ENCODE measurements at places on chromosomes 5 and 9.

DNA sequence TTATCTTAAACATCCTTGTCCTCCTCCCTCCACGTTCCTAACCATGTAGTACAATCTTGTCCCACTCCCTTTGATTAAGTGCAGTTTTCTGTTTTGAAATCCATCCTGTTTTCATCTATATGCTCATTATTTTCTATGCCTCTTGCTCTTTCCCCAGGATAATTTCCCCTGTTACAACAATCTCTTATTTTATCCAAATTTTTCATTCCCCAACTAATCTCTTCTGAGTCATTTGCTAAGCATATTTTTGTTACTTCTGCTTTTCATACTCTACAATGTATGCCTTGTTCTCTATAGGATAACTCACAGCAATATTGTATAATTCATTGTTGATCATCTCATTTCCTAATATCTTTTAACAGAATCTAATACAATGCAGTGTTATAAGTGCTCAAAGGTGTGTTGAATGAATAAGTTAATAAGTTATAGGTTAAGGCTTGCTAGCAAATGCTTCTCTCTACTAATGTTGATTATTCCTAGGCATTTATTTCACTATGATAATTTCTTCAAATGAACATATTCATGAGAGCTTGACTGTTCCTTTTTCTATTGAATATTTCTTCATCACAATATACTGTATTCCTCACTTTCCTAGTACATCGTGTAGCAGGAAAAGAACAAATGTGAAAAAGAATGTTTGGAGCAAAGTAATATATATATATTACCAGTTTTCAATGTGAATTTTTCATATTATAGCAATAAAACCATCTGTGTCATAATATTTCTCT is 1.5 kb downstream of the OMD start:
- no peak for DNase-seq

GRCh38 chr5:3590161-3590966 is 5.3 kb upstream of the IRX1 start:
- DNase-seq, result no peak

DNA sequence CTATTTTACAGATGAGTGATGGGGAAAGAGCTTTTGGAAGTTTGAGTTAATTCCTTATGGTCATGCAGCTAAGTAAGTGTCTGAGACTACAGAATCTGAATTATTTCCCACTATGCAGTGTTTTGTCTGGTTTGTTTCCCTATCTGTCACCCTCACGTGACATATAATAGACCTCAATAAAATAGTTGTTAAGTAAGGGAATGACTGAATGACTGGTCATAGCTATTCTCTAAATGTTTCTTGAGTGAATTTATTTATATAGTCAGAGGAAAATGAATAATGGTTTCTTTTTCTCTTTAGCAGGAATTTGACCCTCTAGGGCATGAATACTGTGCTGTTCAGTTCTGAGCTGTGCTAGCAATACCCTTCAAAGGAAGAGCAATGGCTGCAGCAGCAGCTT is 10.3 kb downstream of the TRIM32 start:
- no peak for DNase-seq

DNA sequence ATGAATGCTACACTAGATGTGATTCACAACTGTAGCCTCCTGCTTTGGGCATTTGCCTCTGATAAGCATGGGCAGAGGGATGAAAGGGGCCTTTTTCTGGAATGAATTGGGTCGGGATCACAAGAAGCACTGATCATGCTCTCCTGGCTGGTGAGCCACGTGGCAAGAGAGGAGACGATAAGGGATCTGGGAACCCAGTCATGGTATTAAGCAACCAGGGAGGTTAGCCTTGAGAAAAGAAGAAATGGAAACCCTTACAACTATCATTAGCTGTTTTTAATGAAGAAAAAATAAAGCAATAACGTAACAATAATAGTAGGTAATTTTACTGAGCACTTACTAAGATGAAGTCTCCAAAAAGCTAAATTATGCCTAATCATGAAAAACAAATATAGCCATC is 50.0 kb upstream of the RAI14 start:
- DNase-seq, result no peak

DNA sequence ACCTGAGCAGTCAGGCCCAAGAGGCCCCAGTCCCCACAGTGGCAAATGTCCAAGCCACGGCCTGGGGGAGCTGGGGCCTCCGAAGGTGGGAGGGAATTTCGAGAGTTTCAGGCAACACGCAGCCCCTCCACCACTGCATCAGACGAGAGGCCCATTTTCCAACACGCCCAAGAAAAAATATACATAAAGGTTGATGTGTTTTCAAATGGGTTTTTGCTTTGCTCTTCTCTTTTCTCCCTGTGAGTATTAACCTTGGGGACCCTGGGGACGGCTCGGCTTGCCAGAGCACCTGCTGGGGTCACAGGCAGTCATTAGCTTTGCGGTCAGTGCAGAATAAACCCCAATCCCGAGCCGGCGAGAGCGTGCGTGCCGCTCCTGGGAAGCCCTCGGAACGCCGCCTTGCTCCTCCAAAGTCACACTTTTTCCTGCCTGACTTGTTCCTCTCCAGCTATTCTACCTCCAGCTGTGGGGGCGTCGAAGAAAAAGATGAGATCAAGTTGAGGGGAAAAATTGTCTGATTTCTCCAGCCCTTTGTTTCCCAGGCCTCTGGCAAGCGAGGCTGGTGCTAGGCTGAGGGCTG is 31.5 kb downstream of the ASS1 start:
- no peak for DNase-seq

DNA sequence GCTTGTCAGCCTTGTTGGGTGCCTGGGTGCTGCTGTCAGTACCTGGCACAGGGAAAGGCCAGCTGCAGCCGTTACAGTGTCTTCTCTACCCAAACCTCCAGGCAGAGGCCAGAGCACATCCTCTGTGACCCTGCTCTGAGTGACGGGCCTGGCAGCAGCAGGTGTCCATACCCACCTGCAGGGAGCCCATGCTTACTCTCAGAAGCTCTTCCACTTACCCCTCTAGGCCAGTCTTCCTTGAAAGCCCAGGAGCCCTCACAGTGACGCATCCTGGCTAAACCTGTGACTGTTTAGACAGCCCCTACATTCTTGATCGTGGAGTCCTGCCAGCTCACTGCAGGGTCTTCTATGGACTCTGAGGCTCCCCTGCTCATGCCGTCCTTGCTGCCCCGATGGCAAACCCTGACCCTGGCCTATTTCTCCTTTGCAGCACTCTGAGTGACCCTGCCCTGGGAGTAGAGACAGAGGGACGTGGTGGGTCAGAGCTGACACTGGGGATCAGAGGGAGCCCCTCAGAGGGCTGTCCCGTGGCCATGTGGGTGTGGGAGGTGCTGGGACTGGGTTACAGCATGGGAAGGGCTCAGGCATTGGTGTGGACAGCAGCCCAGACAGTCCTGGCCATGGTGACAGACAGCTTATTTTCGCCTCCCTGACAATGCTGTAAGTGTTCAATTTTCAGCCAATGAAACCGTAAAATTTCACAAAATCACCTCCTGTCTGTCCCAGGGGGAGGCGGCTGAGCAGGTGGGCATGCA is 67.6 kb upstream of the RNF130 start:
- no peak for DNase-seq

- DNase-seq, result no peak
These were observed 27.2 kb upstream of the TNFSF8 start for GRCh38 chr9:114957558-114957957.

GRCh38 chr5:1665803-1666202 is 133.8 kb downstream of the MRPL36 start:
- no peak for DNase-seq

GRCh38 chr5:127580731-127581130 is 63.3 kb downstream of the PRRC1 start:
- no peak for DNase-seq

DNA sequence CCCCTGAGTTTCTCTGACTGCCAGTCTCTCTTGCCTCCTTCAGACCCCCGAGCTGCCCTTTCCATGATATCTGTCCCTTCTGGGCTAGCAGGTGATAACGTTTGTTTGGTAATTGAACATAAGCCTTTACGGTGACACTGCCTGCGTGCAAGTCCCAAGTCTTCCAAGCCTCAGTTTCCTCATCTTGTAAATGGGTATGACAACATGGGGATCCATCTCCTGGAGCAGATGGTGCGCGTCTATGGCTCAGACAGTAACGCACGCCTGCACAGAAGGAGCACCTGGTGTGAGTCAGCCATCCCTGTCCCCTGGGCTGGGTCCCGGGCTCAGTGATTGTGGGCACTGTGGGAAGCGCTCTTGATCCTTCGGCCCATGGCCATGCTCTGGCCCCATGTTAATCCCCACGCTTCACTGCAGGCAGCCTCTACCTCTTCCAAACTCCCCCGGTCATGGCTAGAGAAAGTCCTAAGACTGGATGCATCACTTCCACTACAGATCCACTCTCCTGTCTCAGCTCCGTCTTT is 85.8 kb downstream of the DAP start:
- DNase-seq, result no peak

DNA sequence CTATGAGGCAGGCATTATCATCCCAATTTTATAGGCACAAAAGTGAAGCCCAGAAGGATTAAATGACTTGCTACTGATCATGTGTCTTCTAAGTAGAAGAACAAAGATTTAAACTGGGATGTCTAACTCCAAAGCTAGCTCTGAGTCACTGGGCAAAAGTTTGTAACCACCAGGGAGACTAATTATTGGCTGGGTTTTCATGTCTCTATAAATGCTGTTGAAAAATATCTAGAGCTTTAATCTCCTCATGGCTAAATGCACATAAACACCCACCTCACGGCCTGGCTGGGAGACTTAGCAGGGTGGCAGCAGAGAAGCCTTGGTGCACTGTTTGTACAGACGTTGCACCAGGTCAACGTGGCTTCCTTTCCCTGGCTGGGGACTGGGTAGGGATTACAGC is 144.6 kb downstream of the MELK start:
- no peak for DNase-seq

DNA sequence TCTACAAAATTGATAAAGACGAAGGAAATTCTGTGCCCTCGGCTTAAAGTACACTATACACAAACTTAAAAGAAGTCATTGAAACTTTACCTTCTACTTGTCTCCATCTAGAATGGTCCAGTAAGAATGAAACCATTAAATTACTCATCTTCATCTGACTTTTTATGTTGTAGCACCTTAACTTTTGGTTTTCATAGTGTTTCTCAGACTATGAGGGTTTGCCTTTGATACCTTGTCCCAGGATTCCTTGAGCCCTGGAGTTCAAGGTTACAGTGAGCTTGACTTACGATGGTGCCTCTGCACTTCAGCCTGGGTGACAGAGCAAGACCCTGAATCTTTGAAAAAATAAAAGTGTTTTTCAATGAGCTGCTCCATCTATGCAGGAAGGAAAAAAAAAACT is 132.2 kb downstream of the CDC42SE2 start:
- no peak for DNase-seq

GRCh38 chr5:73867345-73868335 is 241.6 kb downstream of the ARHGEF28 start:
- DNase-seq, result no peak

DNA sequence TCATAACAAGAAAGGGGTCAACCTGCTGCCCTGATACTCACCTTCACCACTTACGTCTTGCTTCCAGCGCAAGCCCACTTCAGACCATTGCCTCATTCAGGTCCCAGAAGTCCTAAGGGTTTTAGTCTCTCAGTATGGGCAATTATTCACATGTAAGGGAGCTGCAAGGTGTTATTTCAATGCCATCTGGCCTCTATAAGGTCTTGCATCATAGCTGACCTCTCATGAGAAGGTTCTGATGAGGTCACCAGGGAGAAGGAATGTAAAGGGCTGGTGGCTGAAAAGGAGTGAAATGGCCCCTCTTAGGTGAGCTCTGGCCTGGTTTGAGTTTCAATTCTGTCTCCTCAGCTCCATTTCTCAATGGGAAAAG is 1.5 kb upstream of the MARCHF3 start:
- no peak for DNase-seq

GRCh38 chr9:81622471-81623255 is 66.7 kb downstream of the TLE1 start:
- no peak for DNase-seq

DNA sequence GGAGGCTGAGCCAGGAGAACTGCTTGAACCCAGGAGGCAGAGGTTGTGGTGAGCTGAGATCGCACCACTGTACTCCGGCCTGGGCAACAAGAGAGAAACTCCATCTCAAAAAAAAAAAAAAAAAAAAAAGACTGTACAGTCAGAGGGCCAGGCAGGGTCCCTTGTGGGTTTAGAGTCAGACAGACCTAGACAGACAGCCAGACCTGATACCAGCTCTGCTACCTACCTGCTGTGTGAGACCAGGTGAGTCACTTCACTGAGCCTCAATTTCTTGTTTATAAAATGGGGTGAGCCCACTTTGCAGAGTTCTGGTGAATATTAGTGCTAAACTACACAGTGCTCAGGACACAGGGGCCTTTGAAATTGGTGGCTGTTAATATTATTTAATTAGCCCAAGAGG is 19.7 kb downstream of the TRIM14 start:
- DNase-seq, result no peak

DNA sequence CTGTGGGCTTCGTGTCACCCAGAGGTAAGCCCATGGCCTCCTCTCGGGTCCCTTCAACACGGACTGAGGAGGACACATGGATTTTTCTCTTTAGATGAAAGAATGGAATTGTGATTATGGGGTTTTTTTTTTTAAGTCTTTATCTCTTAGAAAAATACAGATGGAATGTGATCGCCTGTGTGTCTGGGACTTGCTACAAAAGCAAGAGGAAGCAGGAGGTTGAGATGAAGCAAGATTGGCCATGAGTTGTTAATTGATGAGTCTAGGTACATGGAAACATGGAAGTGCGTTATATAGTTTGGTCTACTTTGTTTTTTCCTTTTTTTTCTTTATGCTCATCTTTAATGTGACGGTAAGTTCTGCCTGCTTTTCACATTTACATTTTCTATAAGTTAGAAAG is 14.6 kb downstream of the USP20 start:
- DNase-seq, result no peak

GRCh38 chr9:121914604-121915303 is 178.4 kb downstream of the TTLL11 start:
- no peak for DNase-seq

DNA sequence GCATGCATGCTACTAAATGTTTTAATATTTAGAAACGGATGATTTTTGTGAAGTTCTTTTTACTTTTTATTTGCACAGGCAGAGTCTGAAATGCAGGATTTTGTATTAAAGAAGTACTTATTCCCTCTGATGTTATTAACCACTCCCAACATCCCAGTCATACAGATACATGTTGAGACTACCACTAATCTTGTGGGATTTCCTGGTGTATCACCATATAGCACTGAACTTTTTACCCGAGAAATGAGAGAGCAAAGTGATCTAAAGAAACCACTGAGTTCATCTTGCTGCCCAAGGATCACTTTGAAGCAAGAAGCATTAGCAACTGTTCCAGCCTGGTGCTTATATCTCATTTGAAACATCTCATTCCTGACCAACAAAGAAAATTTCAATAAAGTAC is 443.8 kb downstream of the BNC2 start:
- no peak for DNase-seq

GRCh38 chr5:59390074-59390659 is 503.4 kb downstream of the PDE4D start:
- no peak for DNase-seq
